DMS153 (cell line): ENCODE measurements at places on chromosomes 12 and 14.

GRCh38 chr12:92502417-92503028, 200.3 kb upstream of the PLEKHG7 start:
- no peak for DNase-seq

DNA sequence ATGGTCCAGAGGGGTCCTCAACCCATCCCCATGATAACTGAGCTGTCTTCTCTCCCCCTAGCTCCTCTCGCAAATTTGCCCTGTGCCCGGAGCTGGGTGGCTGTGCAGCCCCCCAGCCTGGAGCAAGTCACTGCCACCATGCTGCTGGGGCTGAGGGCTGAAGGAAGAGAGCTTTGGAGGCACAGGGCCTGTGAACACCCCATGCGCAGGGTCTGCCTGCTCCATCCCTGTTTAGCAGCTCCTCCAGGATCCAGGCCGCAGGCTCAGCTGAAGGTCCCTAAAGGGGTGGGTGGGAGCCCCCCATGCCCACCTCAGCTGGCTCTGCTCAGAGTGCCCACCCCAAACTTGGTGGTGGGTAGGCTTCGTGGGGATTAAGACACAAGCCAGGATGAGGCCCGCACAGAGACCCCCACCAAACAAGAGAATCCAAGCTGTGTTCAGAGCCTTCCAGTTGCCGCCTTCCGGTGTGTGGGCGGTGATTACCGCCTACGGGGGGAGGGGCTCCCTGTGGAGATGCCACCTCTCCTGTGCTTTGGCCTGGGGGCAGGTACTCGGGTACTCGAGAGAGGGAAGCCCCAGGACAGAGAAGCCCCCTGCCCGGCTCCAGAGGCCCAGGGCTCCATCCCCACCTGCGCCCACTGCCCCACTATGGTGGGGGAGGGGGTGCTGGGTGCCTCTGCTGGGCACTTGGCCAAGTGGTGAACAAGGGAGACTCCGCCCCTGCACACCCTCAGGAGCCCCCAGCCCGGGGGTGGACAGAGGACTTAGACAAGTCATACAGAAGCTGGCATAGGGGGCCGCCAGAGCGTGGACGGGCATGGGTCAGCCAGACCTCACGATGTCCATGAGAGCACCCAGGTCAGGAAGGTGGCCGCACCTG, 1.4 kb upstream of the JAG2 start:
- no peak for DNase-seq

DNA sequence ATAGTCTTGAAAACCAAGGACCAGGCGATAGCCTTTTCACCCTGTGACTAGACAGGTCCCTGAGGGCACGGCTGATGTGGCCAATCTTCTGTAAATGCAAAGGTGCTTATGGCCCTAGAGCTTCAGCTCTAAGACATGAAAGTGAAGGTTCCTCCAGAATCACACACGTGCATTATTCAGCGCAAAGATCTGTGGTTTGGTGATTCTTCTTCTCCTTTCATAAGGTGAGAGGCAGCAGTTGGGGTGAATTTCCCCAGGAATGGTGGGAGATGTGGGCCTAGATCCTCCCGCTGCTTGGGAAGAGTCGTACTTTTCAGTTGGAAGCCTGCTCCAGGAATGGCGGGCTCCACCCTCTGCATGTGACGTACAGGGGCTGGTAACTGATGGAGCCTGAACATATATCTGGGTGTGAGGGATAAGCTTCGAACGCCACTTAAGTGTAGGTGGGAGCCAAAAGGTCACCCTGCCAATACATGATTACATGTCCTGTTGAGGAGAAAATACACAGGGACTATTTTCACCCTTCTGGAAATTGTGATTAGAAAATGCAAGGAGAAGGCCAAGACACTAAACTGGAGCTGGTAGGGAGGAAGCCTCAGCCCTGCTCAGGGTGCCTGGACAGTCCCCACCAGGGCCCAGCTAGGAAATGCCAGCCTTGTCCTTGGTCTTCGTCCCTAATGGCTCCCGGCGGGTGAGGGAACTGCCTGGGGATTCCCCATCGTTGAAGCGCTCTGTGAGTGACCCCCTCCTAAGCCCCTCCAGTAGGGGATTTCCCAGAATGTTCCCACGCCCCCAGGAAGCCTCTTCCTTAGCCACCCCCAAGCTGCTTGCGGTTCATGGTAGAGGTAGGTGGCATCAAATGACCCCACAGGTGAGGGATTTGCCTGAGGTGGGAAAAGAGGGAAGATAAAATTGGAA, 17.6 kb downstream of the BATF start:
- DNase-seq = no peak

GRCh38 chr12:110639336-110640141, 25.6 kb downstream of the TCTN1 start:
- DNase-seq = no peak

DNA sequence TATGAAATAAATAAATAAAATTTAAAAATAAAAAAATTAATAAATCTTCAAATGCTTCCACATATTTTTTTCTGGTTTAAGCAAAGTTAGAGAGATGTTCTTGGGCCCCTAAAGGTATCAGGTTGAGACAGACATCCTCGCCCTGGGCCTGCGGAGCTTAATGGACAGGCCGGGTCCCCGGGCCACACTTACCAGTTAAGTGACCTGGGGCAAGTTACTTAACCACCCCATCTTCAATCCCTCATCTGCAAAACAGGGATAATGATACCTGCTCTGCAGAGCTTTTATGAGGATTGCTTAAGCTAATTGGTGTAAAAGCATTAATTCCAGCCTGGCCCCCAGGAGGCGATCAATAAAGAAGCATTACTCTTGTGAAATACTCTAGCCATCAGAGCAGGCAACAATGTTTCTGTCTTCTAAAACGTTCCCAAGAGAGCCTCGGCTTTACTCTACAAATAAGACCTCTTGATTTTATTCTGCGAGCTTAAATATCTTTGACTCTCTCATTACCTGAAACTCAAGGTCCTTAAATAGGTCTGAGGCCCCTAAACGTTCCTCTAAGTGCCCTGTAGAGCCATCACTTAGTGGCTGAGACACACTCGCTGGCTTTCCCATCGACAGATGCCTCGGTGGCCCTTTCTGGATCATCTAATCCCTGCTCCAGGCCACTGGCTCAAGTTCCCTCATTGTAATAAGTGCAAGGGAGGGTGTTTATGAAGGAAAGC, 81.1 kb upstream of the DIO3 start:
- DNase-seq = no peak

DNA sequence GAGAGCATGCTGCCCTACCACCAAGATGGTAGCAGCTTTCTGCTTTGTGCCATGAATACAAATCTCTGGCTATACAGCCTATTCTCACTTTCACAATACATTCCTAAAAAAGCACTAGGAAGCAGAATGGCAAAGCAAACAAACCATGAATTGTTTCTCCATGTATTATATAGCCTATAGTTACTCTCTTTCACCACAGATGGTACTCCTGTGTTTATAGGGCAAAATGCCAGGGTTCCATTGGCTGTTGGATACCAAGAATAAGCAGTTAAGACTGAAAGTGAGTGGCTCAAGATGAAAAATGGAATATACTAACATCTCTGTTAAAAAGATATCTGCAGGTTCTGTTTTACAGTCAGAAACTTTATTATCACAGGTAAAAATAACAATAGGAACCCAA, 11.1 kb downstream of the ARF3 start:
- peak; percentile 50 for DNase-seq

- peak; percentile 7 for DNase-seq
Measured at GRCh38 chr12:89016970-89017778, 335.1 kb downstream of the DUSP6 start.

DNA sequence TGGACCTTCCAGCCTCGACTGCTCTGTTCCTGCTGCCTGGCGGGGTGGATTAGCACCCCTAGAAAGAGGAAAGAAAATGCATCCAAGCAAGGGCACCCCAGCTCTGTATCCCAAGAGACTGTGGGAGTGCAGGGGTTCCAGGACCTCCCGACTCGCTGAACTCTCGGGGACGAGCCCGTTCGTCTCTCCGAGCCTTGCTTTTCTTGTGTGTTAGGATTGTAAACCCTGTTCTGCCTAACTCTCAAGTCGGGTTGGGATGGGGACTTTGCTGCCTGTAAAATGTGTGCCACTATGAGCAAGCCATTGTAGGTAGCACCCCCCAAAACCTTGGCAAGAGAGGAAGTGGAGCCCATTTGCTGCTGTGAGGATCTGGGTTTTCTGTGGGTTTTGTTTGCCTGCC, 73.2 kb upstream of the VRK1 start:
- no peak for DNase-seq
